ENCODE measurements at places on chromosomes 1 and 21. TPM values are rescaled to one million over a fixed set of nuclear protein-coding genes. Genes with fewer than 3 reads are reported as not detected.

GRCh38 chr1:162536511-162536910 lies 25.0 kb upstream of the UAP1 start:
- peak; percentile 10 for DNase-seq

- DNase-seq = no peak
Measured at GRCh38 chr1:68211761-68212380, 20.5 kb downstream of the WLS start.

DNA sequence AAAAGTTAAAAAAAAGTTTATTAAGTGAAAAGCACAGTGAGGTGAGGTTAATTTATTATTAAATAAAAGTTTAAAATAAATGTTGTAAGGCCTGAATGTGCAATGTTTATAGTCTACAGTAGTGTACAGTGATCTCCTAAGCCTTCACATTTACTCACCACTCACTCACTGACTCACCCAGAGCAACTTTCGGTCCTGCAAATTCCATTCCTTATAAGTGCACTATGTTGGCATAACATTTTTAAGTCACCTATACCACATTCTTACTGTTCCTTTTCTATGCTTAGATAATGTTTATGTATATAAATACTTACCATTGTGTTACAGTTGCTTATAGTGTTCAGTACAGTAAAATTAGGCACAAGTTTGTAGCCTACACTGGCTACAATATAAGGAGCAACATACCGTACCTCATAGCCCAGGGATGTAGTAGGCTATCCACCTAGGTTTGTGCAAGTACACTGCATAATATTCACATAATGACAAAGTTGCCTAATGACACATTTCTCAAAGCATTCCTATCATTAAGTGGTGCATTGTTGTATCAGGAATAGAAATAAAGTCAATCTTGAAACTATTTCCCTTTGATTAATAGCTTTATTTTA lies 426.5 kb upstream of the BRINP3 start:
- no peak for DNase-seq

- DNase-seq = no peak
Measured at GRCh38 chr1:240247899-240248298, 156.2 kb downstream of the FMN2 start.

- DNase-seq = no peak
Measured at GRCh38 chr1:247112479-247112781, 8.3 kb upstream of the ZNF669 start.

GRCh38 chr1:226306425-226306824 lies 2.5 kb downstream of the LIN9 start:
- no peak for DNase-seq

- DNase-seq = no peak
Measured at GRCh38 chr1:40432644-40433390, 17.5 kb upstream of the ZFP69B start.

The ENO1 gene
- total RNA-seq = 3,028 TPM

The WDR64 gene
- total RNA-seq = not detected

The SUCO gene
- total RNA-seq = 18.8 TPM

DNA sequence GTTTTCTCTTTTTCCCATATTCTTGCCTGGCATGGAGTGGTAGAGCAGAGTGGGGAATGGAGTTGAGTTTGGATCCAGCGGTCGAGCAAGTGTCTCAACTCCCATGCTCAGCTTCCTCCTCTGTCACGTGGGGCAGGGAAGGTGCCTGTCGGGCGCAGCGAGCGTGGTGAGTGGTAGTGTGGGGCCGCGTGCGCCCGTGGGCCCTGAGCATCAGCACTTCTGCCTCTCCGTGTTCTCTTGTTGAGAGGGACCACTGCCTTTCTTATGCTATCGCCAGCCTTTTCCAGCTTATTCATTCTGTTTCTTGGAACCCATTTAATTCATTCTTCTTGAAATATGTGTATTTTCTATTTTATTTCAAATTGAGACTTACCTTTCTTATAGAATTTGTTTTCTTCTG lies 65.1 kb downstream of the ADARB1 start:
- no peak for DNase-seq

DNA sequence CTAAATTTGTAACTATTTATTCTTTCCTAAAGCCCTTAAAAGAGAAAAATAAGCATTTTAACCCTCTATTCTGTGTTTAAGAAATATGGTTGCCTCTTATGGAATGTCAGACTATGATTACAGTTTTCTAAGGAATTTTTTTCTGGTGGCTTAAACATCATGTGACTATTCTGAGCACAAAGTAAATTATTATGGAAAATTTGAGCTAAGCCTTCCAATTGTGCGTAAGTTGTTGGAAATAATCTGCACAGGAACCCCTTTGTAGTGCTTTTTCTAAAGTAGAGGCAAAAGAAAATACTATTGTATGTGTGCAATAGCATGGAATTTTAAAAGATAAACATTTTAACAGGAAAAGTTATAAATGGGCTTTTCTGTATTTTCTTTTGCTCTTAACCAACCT lies 254.8 kb downstream of the PBX1 start:
- no peak for DNase-seq

DNA sequence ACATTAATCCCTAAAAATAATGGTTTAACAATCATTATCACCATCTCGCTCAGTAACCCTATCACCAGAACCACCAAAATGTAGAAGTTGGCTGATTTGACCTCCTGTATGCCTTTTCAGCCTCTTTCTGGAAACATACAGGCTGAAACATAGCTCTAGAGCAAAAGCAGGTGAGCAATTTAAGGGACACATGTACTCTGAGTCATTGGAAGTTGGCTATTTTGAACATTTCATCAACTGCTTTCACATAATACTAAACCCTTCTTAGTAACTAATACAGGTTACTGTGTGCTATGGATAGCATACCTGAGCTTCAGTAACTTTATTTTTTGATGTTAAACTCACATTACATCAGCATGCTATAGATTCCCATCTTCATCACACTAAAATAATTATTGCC lies 19.8 kb upstream of the DDAH1 start:
- DNase-seq = no peak

The RIMS3 gene
- total RNA-seq = 3.7 TPM

- no peak for DNase-seq
Measured at GRCh38 chr1:224996266-224996665, 66.8 kb downstream of the DNAH14 start.

- no peak for DNase-seq
Measured at GRCh38 chr1:59678493-59679228, 136.1 kb upstream of the HOOK1 start.

DNA sequence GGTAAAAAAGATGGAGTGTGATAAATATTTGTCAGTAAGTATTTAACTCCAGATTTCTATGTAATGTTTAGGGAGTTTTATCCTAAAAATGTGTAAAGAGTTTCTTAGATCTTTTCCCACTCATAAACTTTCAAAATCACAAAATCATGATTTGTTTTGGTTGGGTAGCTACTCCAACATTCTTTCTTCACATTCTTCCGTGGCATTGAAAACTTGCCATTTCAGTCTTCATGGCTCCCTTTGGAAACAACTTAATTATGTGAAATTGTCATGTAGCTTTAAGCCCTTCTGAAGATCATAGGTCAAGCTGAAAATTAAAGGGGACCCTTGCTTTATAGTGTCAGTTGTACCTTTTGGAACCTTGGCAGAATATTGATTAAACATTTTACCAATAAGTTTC lies 73.2 kb downstream of the ADGRL2 start:
- no peak for DNase-seq

DNA sequence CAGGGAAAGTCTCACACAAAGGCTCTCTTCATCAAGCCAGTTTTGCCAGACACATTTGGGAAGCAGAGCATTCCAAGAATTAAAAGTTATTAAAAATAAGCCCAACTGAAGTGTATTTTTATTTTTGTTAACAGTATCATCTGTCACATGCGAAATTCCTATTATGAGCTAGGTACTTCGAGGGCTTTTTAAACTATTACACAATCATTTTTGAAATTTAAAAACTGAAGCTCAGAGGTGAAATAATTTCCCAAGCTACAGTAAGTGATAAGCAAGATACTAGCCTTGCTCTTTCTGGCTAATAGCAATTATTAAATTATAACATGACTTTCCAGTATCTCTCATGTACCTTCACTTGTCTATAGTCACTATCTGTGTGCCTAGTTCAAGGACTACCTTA lies 12.0 kb upstream of the NRAS start:
- no peak for DNase-seq

The KMO gene
- total RNA-seq = 0.26 TPM

GRCh38 chr1:225425201-225425786 lies 2.5 kb downstream of the LBR start:
- DNase-seq = no peak

GRCh38 chr1:7785108-7785507 lies 1.0 kb downstream of the PER3 start:
- DNase-seq = no peak

DNA sequence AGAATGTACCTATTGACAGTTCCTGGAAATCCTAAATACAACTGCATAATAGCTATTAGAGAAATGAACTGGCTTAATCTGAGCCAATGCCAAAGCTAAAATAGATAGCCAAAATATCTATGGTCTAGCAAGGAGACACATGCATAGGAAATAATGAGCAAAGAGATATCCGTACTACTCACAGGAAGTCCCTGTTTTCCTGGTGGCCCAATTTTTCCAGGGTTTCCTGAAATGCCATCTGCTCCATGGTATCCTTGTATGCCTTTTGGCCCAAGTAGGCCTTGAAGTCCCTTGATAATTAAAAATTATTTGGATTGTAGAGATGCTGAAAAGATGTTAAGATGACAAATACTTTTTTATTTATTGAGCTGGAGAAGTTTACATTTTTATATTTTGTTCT lies 108.4 kb upstream of the ZNHIT6 start:
- no peak for DNase-seq

GRCh38 chr1:196271212-196271947 lies 336.9 kb downstream of the KCNT2 start:
- no peak for DNase-seq

DNA sequence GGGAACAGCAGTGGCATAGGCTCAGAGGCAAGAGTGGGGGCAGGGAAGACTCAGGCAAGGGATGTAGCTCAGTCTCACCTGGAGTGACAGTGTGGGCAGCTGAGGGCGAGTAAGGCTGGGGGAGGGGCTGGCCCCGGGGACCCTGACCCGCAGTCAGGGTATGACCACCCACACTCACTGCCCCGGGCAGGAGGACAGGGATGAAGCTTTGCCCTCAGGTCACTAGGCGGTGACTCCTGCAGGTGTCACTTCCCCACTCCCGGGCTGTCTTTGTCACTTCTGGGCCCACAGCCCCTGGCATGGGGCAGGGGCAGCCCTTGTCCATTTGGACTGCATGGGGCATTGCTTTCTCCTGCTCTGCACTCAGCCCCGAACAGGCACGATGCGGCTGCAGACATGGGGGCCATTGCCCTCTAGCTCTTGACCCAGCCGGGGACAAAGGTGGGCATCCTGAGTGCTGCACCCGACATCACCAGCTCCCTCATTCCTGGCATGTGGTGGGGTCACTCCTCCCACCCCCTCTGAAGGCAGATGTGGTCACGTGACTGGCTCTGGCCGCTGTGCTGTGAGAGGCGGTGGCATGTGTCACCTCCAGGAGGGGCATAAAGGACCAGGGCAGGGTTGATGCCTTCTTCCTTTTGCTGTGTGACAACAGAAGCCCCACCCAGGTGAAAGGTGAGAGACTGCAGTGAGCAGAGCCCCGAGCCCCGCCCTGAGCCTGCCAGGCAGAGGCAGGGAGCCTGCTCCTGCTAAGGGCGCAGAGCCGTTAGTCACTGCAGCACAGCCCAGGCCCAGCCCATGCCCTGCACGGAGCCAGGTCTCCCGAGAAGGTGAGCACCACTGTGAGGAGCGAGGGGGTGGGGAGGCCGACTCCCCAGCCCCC lies 66.0 kb downstream of the MATN1 start:
- no peak for DNase-seq

GRCh38 chr1:51331206-51332100 lies 1.1 kb upstream of the TTC39A start:
- peak; percentile 21 for DNase-seq

GRCh38 chr21:46401186-46401910 lies 57.3 kb upstream of the DIP2A start:
- DNase-seq = no peak

DNA sequence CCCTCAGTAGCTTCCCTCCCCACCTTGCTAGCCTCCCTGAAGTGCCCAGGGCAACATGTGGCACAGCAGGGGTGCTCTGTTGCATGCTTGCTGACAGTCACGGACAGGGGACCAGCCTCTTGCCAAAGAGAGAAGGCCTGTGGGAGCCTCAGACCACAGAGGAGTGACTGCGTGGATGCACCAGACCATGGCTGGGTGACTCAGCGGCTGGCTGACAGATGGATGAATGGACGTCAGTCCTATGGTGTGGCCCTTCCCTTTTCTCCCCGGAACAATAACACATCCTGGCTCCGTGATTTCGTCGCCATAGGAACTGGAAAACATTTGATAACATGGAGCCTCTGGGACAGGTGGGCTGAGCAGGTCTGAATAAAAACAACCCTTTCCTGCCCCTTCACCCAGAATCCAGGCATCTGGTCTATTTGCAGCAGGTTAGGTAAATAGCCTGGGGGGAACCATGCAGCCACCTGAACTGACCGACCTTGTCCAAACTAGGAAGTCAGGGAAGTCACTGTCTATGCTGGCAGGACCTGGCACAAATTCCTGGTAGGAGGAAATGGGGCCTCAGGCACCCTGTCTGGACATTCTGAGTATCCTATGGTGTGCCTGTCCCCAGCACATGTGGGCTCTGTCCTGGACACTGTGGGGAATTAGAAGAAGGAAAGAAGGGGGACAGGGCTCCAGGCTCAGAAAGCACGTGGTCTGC lies 53.3 kb downstream of the NENF start:
- no peak for DNase-seq

The LCE1F gene
- not detected for total RNA-seq

DNA sequence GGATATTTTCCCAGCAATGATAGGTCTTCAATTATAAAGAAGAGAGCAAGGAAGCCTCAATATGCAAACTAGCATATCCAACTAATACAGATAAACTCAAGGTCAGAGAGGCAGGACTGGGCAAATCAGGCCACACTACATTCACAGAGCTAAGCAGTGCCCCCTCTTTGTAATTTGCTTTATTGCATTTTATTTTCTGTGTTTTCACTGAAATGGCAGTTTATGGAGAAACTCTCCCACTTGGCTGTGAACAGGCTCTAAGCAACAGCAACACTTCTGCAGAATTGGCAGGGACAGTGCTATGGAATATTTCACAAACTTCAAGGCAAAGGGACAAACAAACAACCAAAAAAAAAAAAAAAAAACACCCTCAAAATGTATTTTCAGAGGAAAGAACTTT lies 93.4 kb upstream of the SOD1 start:
- no peak for DNase-seq

The AGRN gene
- total RNA-seq = 35.6 TPM

GRCh38 chr1:8580566-8580965 lies 236.9 kb downstream of the RERE start:
- DNase-seq = no peak

- DNase-seq = no peak
Measured at GRCh38 chr1:18340158-18340764, 140.5 kb upstream of the KLHDC7A start.

DNA sequence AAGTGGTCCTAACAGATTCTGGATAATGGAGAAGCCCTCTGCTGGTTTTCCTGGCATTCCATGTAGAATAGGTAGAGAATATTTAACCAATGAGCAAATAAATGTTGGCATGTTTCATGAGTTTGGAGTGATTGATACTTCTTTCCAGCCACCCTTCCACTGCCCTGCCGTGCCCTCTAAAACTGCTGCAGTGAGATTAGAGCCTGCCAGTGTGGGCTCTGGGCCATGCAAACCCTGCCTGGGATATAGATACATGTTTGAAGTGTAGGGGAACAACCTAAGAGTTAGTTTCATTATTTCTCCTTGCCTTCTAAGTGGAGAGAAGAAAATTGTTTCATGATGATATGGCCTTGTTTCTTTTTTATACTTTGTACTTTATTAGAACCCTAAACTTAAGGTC lies 10.4 kb downstream of the UBE2Q1 start:
- no peak for DNase-seq
